Epithelial cell of proximal tubule (primary cell): ENCODE measurements at places on chromosomes 1 and 21.

GRCh38 chr1:184889166-184889565, 85.1 kb downstream of the NIBAN1 start:
- DNase-seq, result no peak

DNA sequence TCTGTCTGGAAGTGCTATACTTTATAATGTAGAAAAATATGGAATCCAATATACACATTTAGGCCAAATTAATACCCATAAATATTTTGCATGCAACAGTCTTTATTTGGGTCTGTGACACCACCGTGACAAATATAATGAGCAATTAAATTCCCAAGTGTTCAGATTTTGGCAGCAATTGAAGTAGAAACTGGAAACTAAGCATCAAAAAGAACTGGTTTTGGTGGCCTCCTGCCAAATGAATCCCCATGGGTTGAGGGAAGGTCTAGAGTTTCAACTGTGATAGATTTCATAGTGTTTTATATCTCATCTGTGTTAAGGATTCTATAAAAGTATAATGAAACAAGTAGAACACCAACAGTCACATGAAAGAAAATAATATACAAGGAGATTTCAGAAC, 88.4 kb downstream of the DPYD start:
- no peak for DNase-seq

GRCh38 chr1:2987773-2988172, 33.5 kb upstream of the ACTRT2 start:
- DNase-seq, result no peak

GRCh38 chr1:6300342-6301048, 39.6 kb upstream of the GPR153 start:
- DNase-seq, result no peak

DNA sequence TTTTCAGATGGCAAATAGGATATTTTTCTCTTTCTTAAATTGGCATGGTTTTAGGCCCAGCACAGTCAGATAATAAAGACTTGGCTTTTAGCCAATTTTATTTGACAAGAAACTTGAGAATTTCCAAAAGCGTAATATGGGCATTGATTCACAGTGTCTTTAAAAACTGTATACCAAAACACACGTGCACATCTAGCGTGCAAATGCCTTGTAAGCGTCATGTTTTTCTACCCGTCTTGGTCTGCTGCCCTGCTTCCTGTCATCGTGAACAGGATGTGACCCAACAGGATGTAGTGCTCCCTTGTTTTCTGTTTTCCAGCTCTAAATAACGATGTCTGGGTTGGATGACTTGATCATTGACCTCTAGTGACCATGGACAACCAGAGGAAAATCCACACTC, 24.7 kb upstream of the SLC44A3 start:
- no peak for DNase-seq

DNA sequence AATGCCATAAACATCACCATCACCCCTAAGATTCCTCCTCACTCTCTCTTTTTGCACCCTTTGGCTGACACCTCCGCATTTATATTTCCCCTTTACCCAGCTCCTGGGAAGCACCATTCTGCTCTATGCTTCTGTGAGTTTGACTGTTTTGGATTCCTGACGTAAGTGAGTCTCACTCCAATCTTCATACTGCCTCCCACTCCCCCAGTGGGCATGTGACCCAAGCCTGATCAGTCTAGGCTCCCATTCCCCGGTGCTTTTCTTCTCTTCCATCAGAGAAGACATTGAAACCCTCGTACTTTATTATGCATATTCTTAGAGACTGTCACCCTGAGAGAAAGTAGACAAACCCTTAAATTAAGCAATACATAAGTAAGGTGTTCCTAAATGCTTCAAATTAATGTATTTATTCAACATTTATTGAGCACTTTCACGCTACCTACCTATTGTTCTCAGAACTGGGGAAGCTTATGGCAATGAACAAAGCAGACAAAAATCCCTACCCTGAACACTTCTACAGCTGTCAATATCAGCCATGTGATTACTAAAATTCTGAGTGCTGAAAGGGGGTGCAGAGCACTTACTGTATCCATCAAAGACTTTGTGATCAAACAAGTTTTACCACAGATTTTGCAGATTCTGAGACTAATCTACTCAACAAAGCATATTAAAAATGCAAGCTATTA, 43.4 kb upstream of the DIPK1A start:
- no peak for DNase-seq

GRCh38 chr1:65584399-65584798, 163.9 kb downstream of the LEPR start:
- no peak for DNase-seq

DNA sequence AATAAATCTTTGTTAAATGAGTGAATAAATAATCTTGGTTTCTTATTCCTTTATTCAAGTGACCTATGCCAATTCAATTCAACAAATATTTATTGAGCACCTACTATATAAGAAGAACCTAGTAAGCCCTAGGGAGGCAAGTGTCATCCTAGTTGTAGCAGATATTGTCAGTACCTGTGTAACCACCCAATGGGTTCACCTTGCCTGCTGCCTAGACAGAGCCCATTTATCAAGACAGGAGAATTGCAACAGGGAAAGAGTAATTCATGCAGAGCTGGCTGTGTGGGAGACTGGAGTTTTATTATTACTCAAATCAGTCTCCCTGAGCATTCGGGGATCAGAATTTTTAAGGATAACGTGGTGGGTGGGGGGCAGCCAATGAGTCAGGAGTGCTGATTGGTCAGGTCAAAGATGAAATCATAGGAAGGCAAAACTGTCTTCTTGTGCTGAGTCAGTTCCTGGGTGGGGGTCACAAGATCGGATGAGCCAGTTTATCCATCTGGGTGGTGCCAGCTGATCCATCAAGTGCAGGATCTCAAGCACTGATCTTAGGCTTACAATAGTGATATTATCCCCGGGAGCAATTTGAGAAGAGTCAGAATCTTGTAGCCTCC, 53.8 kb upstream of the KCNA3 start:
- no peak for DNase-seq

DNA sequence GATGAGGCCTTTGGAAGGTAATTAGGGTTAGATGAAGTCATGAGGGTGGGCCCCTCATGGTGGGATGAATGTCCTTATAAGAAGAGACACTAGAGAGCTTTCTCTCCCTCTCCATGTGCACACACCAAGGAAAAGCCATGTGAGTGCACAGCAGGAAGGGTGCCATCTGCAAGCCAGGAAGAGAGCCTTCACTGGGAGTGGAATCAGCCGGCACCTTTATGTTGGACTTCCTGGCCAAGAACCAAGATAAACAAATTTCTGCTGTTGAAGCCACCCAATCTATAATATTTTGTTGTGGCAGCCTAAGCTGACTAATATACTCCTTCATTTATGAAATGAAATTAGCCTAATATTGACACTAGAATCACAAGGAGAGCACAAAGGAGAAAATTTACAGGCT, 38.2 kb upstream of the PKP1 start:
- no peak for DNase-seq

DNA sequence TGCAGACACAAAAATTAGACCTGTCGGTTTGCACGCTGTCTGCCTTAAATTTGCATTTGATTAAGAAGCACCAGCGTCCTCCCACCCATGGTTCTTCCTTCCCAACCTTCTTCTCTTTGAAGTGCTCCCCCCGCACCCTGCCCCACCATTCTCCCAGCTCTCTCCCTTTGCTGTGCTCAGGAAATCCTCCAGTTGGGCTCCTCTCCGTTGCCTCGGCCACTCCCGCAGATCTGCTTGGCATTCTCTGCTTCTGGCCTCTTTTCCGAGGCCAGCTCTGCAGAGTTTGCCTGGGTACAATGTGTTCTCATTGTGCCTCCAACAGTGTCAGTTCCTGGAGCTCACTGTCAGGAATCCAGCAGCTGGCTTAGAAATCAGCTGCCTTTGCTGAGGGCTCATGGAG, 126.1 kb downstream of the NAV1 start:
- no peak for DNase-seq
